Stimulated activated CD4-positive, alpha-beta T cell treated with anti-CD3 and anti-CD28 coated beads, Interleukin-1b, Interleukin-23, amount 100 ng/mL, for 1 hour (primary cell): ENCODE measurements at places on chromosomes 6 and 20.

GRCh38 chr6:37946057-37946456 lies 126.5 kb downstream of the ZFAND3 start:
- DNase-seq = no peak

DNA sequence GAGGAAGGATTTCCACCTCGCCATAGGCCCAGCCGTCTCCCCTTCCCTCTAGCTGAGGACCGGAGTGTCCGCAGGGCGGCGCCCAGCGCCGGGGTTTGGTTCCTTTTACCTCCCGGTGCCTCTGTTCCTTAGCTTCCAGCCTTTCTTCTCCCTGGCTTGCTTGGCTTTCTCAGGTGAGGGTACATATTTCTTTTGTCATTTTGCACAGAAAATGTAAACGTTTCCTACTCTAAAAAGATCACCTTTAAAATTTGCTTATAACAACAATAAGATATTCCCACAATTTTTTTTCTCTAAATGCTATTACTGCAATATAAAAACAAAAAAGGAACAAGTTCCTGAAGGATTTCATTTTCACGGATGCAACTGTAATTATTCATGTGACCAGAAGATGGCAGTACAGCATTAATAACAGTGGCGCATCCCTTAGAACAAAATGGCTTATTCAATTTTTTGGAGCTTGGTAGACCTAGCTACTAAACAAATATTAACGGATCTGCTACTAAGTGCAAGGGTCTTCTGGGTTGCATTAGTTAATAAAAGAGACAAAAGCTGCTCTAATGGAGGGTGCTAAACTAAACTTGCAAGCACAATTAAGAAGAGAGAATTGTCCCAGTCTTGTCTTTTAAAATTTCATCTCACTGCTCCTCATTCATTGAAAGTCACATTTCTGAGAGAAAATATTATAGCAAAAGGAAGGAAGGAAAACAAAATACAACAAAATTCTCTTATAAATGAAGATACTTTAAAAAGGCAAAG lies 172.9 kb downstream of the ADGRG6 start:
- no peak for DNase-seq

DNA sequence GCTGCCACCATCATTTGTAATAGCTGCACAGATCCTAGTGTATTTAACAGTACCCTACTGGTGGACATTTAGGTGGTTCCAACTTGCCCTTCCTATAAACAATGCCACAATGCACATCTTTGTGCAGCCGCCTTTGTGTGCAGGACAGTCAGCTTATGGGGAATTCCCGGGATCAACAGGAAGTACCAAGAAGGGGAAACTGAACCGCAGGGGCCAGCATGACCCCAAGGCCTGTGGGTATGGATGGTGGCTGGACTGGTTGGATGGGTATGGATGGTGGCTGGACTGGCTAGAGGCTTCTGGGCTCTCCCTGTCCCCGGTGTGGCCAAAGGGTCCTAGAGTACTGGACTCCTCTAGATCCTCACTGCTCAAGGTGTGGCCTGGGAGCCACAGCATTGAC lies 46.7 kb downstream of the CEBPB start:
- no peak for DNase-seq

- DNase-seq = no peak
These were observed 20.1 kb upstream of the SLC22A1 start for GRCh38 chr6:160101277-160102205.

- no peak for DNase-seq
These were observed 55.4 kb downstream of the SMOC2 start for GRCh38 chr6:168496139-168496996.

GRCh38 chr20:40502576-40502975 lies 186.5 kb downstream of the MAFB start:
- DNase-seq = no peak

DNA sequence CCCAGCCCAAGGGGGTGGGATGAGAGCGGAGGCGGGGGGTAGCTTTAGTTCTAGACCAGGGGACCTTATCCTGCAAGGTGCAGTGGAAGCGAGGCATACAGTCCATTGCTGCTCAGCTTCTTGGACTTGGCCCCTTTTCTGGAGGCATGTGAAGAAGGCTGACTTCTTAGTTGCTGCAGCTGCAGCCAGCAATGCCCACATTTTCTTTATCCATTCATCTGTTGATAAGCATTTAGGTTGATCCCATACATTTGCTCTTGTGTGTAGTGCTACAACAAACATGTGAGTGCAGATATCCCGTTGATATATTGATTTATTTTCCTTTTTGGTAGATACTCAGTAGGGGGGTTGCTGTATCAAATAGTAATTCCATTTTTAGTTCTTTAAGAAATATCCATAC lies 461.2 kb upstream of the IMPG1 start:
- DNase-seq = no peak

GRCh38 chr6:85494547-85495536 lies 45.0 kb downstream of the NT5E start:
- no peak for DNase-seq

- no peak for DNase-seq
These were observed 8.9 kb upstream of the AHI1 start for GRCh38 chr6:135506270-135506997.

DNA sequence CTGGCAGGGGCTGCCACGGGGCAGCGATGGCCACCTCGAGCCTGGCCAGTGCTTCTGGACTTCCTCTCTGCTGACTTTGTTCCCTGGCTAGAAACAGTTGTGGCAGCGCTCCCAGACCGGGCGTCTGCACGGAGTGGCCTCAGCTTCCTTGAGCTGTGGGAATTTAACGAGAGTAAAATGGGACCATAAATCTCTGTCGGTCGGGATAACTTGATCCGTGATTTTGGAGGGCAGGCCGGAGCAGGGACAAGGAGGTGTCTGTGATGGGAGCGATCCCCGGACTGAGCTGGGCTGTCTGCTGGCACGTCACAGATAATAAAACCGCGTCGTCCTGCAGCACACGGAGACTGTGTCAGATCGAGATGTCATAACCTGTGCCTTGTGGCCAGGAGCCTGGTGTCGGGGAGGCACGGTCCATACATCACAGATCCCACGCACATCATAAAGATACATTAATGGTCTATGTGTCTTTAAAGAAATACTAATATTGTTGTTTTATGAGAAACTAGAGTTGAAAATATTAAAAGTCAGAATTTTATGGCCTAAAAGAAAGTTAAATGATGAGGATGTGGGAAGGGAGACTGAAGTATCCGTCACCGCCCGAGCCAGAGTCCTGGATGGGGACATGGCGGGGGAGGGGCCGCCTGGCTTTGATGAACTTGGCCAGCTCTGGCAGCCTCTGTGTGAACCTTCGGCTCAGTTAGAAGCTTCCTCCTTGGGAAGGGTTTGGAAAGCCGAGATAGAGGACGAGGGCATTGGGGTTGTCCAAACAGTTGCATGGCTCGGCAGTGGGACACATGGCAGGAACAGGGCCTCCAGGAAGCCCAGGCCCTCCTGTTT lies 6.5 kb upstream of the RBBP8NL start:
- no peak for DNase-seq

GRCh38 chr6:17178754-17179529 lies 77.1 kb downstream of the STMND1 start:
- no peak for DNase-seq

DNA sequence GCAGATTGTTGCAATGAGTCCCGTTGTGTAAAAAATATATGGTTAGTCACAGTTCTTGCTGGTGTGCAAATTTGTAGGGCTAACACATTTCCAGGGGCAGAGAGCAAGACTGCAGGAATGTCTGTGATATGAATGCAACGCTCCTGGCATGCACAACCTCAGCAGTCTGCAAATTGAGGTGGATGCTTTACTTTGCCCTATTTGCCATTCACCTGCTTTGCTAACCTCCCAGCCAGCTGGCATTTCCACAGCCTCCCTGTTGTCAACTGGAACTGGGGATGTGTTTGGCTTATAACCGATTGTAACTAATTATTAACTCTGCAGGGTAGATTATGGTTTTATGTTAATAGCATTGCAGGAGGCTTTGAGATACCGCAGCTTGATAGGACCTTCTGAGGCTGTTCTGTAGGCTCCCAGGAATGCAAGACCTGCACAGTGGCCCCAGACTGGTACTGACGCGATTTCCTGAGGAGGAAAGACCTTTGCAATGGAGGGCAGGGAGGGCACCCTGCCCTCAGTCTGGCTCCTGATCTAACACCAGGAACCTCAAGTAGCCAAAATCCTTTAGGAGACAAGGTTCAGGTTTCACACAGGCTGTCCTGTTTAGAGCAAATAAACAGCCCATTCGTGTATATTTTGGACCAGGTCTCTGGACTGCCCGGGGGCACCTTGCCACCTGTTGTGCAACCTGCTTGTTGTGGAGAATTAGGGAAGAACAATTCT lies 53.4 kb downstream of the EDN1 start:
- no peak for DNase-seq

DNA sequence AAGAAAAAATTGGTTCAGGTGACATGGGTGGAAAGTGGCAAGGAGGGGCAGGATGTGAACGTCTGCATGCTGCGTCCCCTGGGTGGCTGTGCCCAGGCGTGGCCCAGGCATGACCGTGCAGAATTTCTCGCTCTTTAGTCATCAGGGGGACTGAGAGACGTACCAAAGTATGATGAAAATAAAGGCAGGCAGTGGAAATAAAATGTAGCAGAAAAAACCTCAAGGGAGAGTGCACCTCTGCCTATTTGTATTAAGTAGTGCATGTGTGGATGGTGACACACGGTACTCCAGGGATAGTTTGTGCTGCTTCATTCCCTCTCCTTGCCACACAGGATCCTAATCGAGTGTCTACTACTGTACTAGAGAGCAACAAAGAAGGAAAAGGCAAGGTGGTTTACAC lies 81.1 kb downstream of the ATP9A start:
- DNase-seq = no peak

- no peak for DNase-seq
These were observed 94.6 kb downstream of the BANF2 start for GRCh38 chr20:17794400-17794799.

- DNase-seq = no peak
These were observed 150.2 kb upstream of the RNF217 start for GRCh38 chr6:124812067-124812466.

DNA sequence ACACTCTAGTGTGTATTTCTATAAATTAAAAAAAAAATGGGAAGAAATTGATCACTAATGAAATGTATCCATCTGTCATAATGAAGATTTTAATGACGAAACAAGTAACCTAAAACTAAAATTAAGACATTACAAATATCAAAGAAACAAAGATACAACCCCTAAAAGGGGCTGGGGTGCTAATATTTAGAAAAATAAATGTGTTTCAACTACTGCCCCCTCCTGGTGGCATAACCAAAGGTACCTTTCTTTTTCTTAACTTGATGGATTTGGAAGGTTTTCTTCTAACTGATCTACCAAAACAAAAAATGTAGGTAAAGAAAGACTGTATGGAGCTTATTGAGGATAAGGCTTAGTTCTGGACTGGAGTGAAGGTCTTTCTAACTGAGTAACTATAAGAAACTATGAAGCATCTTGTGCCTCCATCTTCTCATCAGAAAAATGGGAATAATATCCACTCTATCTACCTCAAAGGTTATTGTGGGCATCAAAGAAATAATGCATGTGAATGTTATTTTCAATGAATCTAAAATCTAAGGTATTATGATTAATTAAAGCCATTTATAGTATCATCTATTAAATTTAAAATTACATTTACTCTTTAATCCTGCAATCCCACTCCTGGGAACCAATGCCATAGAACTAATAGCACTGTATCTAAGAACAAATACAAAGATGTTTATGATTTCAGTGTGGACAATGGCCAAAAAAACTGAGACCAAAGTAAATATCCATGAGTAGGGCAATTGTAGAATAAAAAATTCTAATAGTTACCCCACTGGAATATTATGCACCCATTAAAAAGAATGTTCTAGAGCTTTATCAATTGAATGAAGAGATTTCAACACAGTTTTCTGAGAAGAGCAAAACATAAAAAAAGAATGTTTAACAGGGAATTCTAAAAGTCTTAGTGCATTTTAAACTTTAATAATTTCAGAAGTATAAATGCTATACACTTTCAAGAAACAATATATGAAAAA lies 117.2 kb downstream of the BACH2 start:
- DNase-seq = no peak

DNA sequence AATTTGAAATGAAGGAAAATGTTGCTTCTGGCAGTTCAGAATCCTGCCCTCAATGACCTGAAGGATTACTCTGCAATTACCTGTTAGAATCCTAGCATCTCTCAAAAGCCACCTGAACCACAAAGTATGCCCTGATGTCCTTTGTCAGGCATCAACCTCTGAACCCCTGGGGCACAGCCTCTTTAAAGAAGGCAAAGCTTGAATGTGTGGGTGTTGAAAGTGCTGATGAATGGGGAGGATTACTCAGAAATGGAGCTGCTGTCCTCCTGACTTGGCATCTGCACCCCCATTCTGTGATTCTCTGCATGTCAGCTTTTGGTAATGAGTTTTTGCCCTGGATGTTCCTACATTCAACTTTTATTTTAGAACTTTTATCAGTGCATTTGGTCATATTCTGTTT lies 179.2 kb downstream of the PKHD1 start:
- no peak for DNase-seq

DNA sequence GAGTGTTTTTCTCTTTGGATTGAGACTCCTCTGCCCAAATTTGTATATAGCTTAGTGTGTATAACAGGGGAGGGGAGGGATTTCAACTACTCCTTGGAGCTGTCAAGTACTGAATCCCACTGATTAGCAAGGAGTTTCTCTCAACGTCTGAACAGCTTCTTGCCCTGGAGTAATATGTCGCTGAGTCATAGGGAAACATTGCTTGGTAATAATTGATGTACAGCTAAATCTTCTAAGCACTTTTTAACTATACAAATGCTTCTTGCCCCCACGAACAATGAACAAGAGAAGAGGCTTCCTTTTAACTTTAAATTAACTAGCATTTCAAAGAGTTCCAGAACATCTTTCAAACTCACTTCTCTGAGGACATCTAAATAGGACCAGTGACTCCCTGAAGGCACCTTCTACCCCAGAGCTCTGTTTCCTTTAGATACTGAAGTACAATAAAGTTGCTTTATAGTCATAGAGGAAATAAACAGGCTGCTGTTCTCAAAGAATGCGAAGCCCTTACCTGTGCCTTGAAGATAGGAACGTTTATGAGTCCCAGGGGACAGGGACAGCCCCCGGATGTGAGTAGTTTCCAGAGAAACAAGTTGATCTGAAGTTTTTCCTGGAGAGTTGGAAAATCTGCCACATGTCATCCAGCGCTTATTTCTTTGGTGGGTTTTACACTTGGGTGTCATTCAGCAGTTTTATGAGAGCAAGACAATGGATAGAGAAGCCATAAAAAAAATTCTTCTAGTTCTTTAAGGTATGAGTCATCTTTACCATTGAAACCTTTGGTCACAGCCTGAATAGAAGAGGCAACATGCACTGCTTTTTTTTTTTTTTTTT lies 462.5 kb upstream of the BTBD3 start:
- no peak for DNase-seq

GRCh38 chr6:25309886-25310285 lies 30.7 kb downstream of the CARMIL1 start:
- no peak for DNase-seq

- DNase-seq = no peak
These were observed 1.7 kb downstream of the NECAB3 start for GRCh38 chr20:33672426-33673113.

GRCh38 chr6:148987982-148988381 lies 241.2 kb downstream of the UST start:
- DNase-seq = no peak

- DNase-seq = no peak
These were observed 31.9 kb downstream of the NUDT3 start for GRCh38 chr6:34360556-34360955.
